ENCODE measurements at places on chromosomes 5 and 9.

DNA sequence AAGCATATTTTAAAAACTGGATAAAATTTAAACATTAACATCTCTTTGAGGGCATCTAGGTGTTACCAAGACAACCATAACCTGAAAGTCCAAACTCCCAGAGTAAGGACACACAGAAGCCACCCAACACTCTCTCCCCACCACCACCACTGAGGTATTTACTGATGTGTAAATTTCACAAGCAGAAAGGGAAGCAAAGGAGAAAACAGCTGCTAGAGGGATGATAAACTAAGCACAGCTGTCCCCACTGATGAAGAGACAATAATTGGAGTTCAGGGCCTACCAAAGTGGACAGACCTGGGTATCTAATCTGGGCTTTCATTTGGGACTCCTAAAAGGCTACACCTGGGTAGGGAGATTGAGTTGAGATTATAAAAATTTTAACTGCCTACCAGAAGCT lies 63.6 kb downstream of the FRMD3 start:
- no peak for DNase-seq

DNA sequence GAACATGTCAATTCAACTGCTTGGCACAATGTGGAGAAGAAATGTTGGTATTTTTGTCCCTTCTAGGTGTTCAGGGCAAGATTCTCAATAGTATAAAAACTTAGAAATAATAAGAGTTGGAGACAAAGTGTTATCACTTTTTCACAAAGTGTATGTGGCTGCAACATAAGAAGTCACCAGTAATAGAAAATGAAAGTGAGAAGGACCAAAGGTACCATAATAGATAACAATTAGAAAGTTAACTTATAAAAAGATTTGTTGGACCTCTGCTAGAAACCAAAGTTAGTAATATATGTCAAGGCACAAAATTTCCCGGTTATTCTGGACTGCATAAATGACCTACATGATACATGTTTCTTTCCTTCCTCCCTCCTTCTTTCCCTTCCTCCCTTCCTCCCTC lies 1535.3 kb downstream of the EFNA5 start:
- no peak for DNase-seq

- no peak for DNase-seq
Observed at GRCh38 chr5:82234885-82235284, 43.3 kb downstream of the RPS23 start.

GRCh38 chr5:77629509-77630113 lies 8.9 kb downstream of the OTP start:
- peak; percentile 27 for DNase-seq

- DNase-seq = no peak
Observed at GRCh38 chr9:101787891-101788290, 49.4 kb upstream of the GRIN3A start.

- DNase-seq = peak; percentile 68
Observed at GRCh38 chr5:151295138-151295537, 8.4 kb downstream of the SLC36A3 start.

DNA sequence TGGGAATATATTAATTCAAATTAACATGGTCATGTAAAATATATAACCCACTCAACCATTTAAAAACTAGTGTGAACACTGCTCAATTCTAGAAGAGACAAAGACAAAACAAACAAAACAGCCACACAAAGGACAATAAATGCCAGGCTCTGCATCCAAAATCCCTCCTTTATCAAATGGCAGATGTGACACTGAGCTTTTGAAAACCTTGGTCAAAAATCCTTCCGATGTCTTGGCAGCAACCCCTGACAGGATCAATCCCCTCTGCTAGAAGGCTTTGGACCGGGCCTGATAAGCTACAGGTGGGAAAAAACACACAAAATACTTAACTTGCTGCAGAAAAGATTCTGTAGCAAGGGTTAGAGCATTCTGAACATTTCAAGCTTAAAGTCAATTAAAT lies 61.5 kb downstream of the ZFR start:
- DNase-seq = no peak

DNA sequence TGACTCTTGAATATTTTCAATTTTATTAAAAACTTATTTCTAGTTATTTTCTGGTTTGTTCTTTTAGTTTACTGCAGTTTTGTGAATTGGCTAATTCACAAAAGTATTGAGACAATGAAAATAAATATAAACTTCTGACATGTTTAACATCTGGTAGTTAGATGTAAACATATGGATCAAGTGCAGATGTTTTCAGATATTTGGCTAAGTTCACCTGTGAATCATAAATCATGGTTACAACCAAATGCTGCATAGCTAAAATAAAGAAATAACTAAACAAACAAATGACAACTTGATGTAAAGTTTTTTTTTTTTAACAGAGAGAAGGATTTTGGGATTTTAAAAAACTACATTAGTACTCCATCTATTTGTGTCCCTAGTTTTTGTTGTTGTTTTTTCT lies 484.6 kb downstream of the SLCO4C1 start:
- no peak for DNase-seq

DNA sequence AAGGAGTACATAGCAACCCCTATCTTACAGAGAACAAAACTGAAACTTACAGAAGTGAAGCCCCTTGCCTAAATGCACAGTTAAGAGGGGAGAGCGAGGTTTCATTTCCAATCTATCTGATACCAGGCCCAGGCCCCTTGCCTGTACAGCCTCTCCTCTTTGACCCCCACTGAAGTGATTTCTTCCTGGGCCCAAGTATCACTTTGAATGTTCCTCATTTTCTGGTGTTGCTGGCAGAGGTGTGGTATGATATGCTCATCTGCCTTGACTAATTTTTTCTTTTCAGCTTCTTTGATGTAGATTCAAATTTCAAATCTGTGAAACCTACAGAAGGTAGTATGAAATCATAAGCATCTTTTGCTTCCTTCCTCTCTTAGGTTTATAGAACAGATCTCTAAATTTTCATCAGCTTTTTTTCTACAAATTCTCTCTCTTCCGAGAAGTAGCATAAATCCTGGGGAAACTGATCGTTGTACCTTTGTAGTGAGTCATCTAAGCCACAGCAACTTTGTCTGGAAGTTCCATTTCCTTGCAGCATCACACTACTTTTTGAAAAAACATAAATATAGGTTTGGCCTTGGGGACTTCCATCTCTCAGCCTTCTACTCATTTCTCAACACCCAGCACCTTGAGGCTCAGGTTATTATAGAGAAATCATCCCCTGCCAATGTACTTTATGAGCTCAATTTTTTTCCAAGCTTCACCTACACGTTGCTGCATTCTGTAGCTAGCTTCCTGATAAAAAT lies 402.4 kb upstream of the PTGER4 start:
- DNase-seq = no peak

DNA sequence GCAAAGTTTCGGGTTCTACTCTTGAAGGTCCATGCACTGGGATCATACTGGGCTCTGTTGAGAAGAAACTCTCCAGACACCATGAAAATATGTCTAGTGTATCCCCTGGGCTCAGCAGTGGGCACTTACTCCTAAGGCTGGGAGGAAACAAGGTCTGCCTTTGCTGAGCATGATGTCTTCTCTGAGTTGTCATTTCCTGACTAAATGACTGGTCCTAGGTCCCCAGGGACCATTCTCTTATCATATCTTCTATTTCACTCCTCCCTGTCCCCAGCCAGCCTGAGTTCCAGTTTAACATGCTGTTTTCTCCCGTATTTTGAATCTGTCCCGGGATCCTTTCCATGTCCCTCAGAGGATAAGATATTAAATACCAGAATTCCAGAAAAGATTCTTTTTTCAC lies 225.4 kb downstream of the MTRR start:
- DNase-seq = no peak

GRCh38 chr5:90381213-90381929 lies 28.2 kb downstream of the CETN3 start:
- no peak for DNase-seq

GRCh38 chr5:14187660-14188059 lies 44.5 kb downstream of the TRIO start:
- no peak for DNase-seq

- DNase-seq = no peak
Observed at GRCh38 chr9:70556771-70557170, 142.3 kb upstream of the KLF9 start.

DNA sequence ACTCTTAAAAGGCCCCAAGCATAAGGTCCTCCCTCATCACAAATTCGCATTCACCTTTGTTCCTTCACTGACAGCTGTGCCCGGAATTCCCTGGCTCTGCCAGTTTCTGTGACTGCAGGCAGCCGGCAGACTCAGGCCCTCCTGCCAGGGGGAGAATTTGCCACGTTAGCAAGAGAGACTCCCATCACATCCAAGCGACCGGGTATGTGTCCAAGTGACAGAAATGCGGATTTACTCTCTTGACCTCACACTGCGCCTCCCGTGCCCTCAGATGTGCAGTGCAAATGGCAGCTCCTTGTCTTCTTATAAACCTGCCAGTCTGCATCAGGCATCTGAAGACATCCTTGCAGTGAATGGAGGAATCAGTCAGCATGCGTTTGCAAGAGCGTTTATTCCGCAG lies 187.1 kb upstream of the WWC1 start:
- no peak for DNase-seq

DNA sequence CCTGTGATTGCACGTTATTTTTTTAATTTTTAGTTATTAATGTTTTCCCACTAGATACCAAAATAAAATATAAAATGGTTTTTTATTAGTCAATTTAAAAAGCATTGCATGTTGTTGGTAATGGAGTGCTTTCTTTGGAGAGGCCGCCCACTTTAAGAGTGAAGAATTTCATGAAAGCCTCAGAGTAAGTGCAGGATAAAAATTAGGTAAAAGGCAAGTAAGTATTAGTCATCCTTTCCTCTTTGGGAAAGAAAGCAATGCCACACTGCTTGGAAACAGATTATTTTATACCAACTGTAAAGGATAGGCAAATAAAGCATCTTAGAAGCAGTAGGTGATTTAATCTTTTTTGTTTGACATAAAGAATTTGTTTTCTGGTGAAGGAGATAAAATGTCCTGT lies 62.9 kb downstream of the HSD17B4 start:
- DNase-seq = no peak

- DNase-seq = peak; percentile 24
Observed at GRCh38 chr5:83430130-83431010, 41.2 kb upstream of the VCAN start.

DNA sequence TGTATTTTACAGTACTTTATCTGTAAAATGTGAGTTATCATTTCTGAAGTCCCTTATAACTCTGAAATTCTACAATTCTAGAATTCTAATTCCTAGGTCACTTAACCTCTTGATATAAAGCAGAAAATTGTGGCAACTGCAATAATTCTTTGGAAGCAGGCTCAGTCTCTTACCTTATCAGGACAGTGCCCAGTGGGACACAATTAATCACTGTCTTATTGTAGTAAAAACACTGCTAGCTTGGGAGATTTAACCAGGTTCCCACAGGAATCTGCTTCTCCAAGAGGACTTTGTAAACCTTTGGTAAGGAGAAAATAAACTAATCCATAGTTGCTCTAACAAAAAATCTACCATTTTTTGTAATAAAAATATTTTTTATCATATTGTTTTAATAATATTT lies 18.3 kb upstream of the SPATA9 start:
- no peak for DNase-seq

DNA sequence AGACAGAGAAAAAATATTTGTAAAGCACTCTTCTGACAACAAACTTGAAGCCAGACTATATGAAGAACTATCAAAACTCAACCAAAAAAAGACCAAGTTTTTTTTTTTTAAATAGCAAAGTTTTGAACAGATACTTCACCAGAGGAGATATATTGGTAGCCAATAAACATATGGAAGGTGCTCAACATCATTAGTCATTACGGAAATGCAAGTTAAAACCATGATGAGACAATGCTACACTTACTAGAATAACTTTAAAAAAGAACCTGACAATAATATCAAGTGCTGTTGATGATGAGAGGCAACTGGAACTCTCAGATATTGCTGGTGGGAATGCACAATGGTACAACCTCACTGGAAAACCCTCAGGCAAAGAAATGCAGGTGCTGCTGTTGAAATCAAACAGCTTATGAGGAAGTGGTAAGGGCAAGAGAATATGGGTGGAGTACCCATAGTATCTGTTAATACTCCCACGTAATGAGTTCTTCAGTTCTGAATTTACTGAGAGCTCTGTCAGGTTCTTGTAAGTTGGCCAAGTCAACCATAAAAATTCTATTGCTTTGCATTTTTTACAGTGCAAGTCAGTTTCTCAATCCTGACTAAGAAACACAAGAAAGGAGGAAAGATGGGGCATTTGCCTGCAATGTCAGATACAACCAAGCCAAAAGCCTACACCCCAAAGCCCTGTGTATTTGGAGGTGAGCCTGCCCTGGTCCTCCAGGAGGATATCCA lies 87.3 kb upstream of the GNAQ start:
- peak; percentile 96 for DNase-seq

DNA sequence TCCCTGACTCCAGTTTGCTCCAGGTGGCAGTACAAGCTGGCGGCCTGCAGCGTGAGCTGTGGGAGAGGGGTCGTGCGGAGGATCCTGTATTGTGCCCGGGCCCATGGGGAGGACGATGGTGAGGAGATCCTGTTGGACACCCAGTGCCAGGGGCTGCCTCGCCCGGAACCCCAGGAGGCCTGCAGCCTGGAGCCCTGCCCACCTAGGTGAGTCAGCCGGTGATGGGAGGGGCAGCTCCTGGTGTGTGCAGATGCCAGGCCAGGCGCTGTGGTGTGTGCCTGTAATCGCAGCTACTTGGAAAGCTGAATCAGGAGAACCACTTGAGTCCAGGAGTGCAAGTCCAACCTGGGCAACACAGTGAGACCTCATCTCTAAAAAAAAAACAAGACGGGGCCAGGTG lies 10.0 kb upstream of the CACFD1 start:
- DNase-seq = no peak

GRCh38 chr5:154422298-154422697 lies 23.5 kb upstream of the SAP30L start:
- no peak for DNase-seq

DNA sequence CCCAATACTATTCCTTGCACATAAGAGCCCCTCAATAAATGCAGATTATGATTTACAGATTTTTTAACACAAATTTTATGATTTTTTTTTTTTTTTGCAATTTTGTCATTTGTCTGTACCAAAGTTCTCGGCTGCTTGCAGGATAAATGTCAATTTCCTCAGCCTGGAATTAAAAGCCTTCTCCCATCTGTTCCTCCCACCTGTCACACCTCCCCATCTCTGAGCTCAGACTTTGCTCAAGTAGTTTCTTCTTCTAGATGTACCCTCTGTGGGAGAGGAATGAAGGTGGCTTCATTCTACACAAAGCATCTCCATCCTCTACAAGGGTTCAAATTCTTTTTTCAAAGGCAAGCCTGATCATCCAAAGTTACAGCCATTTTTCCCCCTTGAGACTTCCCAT lies 153.7 kb upstream of the GRAMD2B start:
- DNase-seq = no peak

- DNase-seq = peak; percentile 87
Observed at GRCh38 chr5:140113699-140114263, at the start of gene PURA. Gene PURA, plus strand, starts transcription at chr5:140114109. Its CDS starts 73 bp downstream, at chr5:140114182.
